NCI-H774 (cell line): ENCODE measurements at places on chromosomes 2 and 18.

DNA sequence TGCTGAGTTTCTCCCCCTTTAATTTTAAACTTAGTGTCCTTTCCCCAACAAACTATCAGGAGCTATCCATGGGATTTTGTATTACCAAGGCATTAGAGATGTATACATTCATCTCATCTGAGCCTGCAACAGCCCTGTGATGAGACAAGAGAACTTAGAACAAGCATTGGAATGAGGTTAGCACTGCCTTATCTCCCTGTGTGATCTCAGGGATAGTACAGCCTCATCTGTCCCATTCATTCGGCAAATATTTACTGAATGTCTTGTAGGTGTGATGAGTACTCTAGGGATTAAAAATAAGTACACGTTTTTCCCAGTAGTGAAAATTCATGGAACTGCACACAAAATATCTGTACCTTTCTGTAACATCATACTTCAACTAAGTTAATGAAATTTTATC is 45.6 kb downstream of the PAIP2B start:
- no peak for DNase-seq

- no peak for DNase-seq
Measured at GRCh38 chr2:117137371-117137770, 677.1 kb upstream of the DDX18 start.

DNA sequence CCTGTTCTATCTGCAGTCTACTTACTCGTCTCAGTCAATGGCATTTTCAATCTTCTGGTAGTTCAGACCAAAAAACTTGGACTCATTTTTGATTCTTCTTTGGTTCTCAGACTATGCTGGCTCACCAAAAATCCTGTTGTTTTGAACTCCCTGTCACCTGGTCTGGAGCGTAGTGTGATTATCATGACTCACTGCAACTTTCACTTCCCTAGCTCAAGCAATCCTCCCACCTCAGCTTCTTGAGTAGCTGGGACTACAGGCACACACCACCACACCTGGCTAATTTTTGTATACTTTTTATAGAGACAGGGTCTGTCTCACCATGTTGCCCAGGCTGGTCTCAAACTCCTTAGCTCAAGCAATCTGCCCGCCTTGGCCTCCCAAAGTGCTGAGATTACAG is 163.3 kb upstream of the CDH7 start:
- no peak for DNase-seq

GRCh38 chr2:172586245-172586891 is 30.5 kb downstream of the PDK1 start:
- no peak for DNase-seq

GRCh38 chr18:47422524-47422923 is 171.1 kb upstream of the SKOR2 start:
- DNase-seq: no peak
